Smooth muscle cell of the brain vasculature (primary cell): ENCODE measurements at places on chromosomes 7 and 10.

GRCh38 chr7:144787127-144787526 lies 48.7 kb downstream of the TPK1 start:
- no peak for DNase-seq

DNA sequence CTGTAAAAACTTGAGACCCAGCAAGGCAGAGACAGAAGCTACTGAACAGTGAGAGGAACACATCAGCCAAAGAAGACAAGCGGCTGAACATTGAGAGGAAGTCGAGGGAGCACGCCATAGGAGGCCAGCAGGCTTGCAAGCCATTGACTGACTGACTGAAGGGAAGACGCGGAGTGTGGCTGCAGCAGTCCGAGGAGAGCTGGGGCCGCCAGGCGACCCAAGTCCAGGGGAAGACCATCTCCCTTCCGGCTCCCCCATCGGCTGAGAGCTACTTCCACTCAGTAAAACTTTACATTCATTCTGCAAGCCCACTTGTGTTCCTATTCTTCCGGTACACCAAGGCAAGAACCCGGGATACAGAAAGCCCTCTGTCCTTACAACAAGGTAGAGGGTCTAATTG lies 167.3 kb upstream of the MBL2 start:
- DNase-seq = no peak

DNA sequence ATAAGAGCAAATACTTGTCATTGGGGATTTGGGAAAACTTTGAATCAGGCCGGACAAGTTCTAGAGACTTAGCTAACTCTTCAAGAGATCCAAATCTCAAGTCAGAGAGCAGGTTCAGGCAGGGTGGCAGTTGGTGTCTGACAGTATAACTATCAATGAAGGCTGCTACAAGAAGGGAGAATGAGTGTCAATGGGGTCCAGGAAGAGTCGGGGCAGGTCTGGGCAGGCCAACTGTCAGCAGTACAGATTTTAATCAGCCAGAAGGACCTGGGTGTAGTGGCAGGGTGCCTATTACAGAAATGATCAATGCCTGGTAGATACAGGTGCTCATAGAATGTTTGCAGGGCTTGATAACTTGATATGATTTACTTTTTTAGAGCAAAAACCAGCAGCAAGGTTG lies 751.1 kb downstream of the GRM8 start:
- DNase-seq = no peak

DNA sequence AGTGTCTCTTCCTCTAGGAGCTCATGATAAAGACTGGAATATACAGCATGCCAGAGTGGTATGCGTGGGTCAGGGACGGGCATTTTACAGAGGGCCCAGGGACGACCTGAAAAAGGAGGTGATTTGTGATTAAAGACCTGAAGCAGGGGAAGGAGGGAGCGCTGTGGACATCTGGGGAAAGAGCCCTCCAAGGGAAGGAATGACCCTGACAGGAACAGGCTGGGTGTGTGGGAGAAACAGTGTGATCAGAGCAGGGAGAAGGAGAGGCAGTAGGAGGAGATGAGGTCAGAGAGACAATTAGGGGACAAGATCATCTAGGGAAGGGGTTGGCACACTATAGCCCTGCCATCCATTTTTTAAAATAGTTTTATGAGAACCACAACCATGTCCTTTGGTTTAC lies 3.4 kb upstream of the RASSF4 start:
- no peak for DNase-seq

- DNase-seq = no peak
Observed at GRCh38 chr7:91280185-91280584, 16.0 kb downstream of the FZD1 start.

DNA sequence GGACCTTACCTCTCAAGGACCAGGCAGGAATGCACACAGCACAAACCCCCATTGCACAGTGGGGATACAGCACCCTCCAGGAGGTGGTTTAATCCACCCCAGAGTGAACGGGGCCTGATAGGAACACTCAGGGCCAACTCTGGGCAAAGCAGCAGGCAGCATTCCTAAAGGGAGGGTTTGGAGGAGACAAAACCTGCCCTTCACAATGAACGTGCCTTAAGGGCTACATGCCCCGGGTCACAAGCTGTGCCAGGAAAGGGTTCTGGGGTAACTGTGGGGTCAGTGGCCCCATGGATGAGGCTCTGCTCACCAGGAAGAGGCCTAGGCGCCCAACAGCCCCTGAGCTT lies 1.1 kb downstream of the GPRIN2 start:
- no peak for DNase-seq

- DNase-seq = peak; percentile 6
Observed at GRCh38 chr10:10499839-10500238, 517.8 kb upstream of the CELF2 start.

DNA sequence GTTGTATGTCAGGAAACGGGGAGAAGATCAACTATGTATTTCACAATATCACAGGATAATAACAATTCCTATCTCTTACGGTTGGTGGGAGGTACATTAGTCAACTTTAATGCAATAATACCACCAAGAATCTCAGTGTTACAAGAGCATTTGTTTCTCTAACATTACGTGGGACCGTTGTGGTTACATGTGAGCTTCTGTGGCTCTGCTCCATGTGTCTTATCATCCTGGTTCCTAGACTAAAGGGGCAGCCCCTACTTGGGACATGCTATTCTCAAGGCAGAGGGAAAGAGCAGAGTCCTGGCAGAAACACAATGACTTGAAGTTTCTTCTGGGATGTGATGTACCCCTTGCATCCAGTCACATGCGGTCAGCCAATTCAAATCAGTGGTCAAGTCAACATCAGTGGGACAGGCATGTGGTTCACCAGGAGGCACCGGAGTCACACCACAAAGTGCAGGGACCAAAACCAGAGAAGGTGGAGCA lies 2.5 kb upstream of the ZNF22 start:
- DNase-seq = no peak

DNA sequence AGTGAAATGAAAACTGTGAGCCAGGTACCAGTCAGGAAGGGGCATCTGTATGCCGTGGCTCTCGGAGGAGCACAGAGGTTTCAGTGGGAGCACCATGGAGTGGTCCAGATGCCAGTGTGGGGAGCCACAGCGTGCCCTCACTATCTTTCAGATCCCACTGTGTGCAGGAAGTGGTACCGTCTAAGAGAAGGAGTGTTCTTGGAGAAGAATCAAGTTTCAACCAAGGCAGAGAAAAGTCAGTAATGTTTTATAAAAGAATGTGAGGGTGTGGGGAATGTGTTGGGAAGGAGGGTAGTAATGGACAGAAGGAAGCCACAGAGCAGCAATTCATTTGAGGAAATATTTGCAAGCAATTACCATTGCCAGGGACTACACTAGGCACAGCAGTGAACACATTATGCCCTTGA lies 35.6 kb downstream of the PRKAR2B start:
- DNase-seq = no peak

DNA sequence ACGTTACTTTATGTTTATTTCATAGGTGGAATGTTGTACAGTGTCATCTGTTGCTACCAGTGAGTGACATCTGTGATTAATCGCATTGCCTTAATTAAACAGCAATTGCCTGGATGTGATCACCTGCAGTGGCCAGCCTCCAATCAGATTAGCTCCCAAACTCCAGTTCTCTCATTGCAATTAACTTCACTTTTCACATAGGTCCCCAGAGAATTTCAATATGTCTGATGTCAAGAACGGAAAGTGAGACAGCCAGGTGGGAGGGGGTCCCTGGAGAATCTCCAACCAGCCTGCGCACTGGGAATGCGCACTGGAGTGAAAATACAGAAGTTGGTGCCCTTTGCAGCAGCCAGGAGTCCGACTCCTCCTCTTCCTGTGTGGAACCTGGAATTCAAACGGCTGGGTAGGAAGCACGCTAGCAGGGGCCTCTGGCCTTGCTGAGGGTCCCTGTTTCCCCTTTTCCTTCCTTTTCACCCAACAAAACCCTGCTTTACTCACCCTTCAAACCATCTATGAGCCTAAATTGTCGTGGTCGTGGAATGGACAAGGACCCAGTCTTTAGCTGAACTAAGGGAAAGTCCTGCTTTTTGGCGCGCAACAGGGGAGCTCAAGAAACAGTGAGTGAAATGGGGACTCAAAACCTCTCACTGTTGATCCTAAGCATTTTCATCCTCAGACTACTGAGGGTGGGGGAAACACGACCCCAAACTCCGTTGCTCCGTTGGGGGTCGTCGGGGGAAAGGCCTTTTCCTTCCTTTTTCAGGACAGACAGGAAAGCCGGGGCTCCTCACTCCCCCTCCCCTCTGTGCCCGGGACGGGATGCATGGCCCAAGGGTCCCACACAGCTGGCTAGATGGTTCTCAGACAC lies 1355.5 kb upstream of the LRRTM3 start:
- DNase-seq = peak; percentile 26

- DNase-seq = no peak
Observed at GRCh38 chr7:107563081-107563774, 492 bp downstream of the COG5 start.

DNA sequence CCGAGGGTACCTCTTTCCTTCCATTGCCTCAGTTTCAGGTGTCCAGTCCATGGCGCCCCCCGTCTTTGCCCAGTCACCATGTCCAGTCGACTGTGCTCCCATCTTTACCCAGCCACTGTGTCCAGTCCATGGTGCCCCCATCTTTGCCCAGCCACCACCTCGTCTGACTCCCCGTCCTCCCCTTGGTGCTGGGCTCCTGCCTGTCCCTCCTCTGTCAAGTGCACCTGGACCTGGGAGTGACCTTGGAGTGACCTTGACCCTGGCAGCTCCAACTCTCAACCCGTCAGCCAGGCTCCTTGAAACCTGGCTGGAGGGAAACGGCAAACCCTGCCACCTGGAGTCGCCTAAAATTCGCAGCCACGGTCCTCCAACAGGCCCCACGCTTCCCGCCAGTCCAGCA lies 180.2 kb downstream of the ADARB2 start:
- DNase-seq = no peak

GRCh38 chr7:149459540-149460452 lies 1.1 kb downstream of the ZNF777 start:
- no peak for DNase-seq

- DNase-seq = no peak
Observed at GRCh38 chr10:117460846-117461765, 81.4 kb upstream of the EMX2 start.

GRCh38 chr10:112666094-112666493 lies 219.1 kb downstream of the VTI1A start:
- DNase-seq = no peak

GRCh38 chr10:36676321-36676720 lies 449.1 kb upstream of the ANKRD30A start:
- DNase-seq = no peak

DNA sequence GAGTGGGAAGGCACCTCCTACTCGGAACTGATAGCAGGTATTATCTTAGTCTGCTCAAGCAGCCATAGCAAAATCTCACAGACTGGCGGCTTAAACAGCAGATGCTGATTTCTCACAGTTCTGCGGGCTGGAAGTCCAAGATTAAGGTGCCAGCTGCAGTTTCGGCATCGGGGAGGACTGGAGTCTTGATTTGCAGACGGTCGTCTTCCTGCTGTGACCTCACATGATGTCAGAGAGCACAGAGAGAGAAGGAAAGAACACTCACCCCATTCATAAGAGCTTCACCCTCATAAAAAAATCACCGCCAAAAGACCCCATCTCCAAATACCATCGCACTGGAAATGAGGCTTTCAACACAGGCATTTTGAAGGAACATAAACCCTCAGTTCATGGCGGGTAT lies 216.5 kb upstream of the PITRM1 start:
- DNase-seq = no peak

DNA sequence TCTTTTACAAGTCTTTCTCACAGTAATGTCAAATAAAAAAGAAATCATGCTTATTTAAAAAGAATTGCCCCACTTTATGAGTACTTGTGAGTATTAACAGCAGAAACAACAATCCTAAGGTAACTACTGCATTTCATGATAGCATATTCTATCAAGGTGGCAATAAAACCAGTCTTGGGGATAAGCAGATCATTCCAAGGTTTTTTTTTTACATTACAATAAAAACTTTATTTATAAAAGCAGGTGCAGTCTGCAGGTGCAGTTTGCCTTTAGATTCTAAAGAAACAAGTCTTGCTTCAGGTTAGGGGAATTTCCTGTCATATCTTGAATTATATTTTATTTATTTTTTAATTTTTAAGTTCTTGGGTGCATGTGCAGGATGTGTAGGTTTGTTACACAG lies 10.7 kb upstream of the ANK3 start:
- no peak for DNase-seq

DNA sequence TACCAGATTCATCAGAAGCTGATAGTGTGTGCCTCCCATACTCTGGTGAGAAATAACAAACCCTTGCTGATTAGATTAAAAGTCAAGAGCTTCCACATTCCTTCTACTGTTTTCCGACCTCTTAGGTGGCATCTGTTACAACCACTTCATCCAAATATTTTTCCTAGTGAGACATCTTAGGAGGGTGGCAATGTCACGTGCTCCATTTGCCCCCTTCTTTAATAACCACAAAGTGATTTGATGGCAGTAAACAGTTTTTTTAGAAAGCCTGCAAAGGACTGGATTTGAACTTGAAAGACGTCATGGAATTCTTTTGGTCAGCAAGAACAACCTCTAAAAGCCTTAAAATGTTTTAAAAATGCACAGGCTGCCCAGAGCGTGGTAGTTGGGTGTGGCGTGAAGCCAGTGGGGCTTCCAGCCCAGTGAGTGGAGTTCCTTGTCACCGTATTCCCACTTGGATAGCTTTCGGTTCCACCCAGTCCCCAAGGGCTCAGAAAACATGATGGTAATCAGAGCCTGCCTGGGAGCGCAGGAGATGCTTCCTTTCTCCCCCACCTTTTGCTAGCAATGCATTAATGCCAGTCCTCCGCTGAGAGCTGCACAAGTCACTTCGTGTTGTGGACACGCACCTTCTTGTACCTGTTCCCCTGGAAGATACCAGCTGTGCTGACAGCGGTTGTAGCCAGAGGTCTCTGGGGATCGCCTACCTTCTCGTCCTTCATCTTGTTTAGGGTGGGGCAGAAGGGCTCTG lies 256.4 kb downstream of the KIAA1217 start:
- no peak for DNase-seq

GRCh38 chr7:20241194-20241910 lies 24.2 kb upstream of the MACC1 start:
- no peak for DNase-seq

DNA sequence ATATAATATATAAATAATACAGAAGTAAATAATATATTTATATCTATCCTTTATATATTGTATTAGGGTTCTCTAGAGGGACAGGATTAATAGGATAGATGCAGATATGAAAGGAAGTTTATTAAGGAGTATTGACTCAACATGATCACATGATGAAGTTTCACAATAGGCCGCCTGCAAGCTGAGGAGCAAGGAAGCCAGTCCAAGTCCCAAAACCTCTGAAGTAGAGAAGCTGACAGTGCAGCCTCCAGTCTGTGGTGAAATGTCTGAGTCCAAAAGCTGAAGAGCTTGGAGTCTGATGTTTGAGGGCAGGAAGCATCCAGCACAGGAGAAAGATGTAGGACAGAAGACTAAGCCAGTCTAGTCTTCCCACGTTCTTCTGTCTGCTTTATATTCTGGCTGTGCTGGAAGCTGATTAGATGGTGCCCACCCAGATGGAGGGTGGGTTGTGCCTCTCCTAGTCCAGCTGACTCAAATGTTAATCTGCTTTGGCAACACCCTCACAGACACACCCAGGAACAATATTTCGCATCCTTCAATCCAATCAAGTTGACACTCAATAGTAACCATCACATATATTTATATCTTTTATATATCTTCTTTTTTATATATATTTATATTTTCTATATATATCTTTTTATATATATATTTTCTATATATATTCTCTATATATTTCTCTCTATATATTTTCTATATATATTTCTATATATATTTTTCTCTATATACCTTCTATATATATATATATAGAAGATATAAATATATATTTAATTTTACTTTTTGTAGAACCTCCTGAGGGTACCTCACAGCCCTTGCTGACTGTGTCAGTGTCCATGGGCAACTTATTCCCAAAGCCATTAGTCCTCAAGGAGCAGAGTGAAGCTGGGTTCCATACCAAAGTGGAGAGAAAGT lies 24.6 kb upstream of the AKR1B10 start:
- DNase-seq = no peak

GRCh38 chr7:88226886-88227516 lies 7.2 kb upstream of the SRI start:
- no peak for DNase-seq
